Bone marrow (tissue), 2 donors: ENCODE measurements at places on chromosomes 13 and 19.

- no peak for DNase-seq
These were observed 110.2 kb downstream of the RAP2A start for GRCh38 chr13:97544031-97544765.

- no peak for DNase-seq
These were observed 312.5 kb upstream of the OBI1 start for GRCh38 chr13:78971355-78972025.

- DNase-seq = no peak
These were observed 349.5 kb downstream of the IRS2 start for GRCh38 chr13:109436841-109437240.

DNA sequence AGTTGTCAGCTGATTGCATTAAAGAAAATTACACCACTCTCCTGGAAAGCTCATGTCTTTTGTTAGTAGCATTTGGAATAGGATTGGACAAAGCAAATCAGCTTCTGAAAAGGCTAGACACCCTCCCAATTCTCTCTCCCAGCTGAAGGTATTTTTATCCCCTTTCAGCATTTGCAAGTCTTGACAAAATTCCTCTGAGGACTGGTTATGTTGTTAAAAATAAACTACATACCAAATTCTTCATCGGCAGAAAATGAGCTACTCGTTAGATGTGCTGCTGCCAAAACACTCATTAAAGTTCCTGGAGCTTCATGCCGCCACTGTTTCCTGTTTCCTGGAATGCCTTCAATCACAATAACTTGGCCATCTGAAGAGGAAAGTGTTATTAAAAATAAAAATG, 37.1 kb downstream of the UTP14C start:
- no peak for DNase-seq

GRCh38 chr19:19507354-19507753, 8.0 kb downstream of the TSSK6 start:
- no peak for DNase-seq

GRCh38 chr19:17332677-17333581, 1.7 kb downstream of the ANO8 start:
- DNase-seq = no peak

DNA sequence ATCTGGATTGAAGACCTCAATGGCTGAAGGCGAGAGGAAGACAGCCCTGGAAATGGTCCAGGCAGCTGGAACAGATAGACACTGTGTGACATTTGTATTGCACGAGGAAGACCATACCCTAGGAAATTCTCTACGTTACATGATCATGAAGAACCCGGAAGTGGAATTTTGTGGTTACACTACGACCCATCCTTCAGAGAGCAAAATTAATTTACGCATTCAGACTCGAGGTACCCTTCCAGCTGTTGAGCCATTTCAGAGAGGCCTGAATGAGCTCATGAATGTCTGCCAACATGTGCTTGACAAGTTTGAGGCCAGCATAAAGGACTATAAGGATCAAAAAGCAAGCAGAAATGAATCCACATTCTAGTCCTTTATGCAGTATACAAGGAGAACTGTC, 1.2 kb downstream of the POLR1D start:
- DNase-seq = no peak

GRCh38 chr13:107057028-107057631, 489.2 kb upstream of the ARGLU1 start:
- no peak for DNase-seq

DNA sequence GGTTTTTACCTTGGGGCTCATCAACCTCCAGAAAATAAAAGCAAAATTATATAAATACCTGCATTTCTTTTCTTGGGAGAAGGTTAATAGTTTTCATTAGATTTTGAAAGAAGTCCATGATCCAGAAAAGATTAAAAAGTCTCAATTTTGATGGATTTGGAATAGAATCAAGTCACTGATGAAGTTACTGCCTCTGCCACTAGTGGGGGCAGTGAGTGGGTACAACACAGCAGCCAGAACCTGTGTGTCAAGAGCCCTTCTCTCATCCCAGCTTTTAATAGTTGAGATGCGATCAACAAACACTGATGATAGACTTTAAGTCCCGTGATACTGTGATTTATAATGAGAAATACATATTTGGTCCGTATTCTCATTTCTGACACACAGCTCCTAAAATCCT, 686.7 kb downstream of the DIAPH3 start:
- no peak for DNase-seq

DNA sequence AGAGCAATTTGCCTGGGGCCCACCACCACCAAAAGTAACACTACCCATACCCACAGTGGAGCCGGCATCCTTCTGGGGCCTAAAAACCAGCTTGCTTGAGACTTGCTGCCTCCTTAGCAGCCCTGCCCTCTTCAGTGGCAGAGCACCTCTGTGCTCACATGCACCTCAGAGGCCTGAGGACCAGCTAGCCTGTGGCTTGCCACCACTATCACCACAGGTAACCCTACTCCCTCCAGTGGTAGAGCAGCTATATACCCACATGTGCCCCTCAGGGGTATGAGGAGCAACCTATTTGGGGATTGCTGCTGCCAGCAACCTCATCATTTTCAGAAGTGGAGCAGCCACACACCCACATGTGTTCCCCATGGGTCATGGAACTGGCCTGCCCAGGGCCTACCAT, 111.4 kb upstream of the SPRY2 start:
- no peak for DNase-seq

GRCh38 chr13:82898586-82898985, 983.7 kb downstream of the SLITRK1 start:
- DNase-seq = no peak

DNA sequence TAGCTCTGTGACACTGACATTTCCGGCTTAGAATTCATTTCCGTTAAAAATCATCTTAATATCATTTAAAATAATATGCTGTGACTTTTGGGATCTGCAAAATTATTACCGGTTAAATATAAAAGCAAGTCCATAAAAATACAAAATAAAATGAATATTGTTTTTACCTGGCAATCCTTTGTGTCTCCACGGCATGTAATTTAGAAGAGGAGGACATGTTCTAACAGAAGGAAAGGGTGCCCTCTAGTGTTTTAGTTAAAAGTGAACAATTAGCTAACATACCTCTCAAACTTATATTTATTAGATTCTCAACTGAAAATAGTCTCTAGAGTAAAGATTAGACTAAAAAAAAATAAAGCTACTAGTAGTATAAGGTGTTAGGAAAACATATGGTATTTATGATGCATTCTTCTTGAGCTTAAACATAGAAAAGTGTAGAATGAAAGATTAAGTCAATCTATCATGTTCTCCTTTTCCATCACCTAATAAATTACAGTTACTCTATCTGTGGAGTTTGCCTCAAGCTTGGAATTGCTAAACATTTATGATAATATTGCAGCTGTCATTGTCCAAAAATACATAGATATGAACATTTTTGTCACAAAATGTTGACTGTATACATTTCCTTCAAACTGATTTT, 676.7 kb upstream of the SPRY2 start:
- no peak for DNase-seq

DNA sequence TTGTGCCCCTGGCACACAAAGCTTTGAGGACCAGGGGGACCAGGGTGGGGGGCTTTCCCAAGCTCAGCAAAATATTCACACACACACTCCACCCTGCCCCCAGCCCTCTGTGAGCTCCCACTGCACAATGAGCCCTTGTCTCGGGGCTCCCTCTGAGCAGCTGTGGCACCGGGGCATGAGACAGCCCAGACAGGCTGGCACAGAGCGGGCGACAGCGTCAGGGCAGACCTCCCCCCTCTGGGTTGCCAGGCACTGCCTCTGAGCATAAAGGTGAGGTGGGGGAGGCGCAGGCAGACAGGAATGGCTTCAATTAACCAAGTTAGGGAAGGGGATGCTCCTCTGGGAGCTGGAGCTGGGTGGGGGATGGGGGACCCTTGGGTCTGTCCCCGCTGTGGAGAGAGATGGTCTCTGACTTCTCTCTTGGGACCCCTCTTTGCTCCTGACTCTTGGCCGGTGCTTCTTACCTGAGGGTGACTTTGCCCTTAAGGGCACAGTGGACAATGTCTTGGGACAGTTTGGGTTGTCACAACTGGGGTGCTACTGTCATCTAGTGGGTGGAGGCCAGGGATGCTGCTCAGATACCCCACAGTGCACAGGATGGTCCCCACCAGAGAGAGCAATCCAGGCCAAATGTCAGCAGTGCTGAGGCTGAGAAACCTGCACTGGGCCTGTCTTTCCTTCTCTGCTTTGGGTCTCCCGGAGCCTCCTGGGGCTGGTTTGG, 30.3 kb downstream of the LYL1 start:
- DNase-seq = no peak

GRCh38 chr13:51303063-51303552, 36.4 kb upstream of the SERPINE3 start:
- no peak for DNase-seq

GRCh38 chr13:78192716-78193115, 274.1 kb upstream of the EDNRB start:
- DNase-seq = no peak

DNA sequence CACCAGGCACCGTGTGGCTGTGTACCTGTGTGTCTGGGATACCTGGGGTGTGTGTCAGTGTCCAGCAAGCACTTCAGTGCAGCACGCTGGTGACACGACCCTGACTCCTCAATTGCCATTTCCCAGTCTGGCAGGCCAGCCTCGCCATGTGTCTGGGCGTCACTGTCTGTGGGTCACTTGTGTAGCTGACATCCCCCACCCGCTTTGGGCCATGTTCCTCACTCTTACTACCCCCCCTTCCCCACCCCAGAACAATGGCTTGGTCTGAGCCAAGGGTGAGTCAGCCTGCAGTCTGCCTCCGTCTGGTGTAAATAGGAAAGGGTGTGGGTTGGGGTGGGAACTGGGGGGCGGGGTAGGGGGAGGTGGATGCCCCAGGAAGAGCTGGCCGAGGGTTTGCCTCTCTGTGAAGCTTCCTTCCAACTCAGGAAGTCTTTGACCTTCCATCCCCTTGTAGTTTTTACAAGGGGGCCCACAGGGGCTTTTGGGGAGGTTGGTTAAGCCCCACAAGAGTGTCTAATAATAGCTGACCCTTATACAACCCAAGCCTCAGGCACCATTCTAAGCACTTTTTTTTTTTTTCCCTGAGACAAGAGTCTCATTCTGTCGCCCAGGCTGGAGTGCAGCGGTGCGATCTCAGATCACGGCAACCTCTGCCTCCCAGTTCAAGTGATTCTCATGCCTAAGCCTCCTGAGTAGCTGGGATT, 17.6 kb downstream of the NOVA2 start:
- no peak for DNase-seq

- DNase-seq = peak; percentile 43
These were observed 27.0 kb downstream of the NFIX start for GRCh38 chr19:13022111-13022858.

- no peak for DNase-seq
These were observed 108.5 kb downstream of the PTPRS start for GRCh38 chr19:5231857-5232678.
